ENCODE measurements at places on chromosomes 1 and 21. TPM values are rescaled to one million over a fixed set of nuclear protein-coding genes. Genes with fewer than 3 reads are reported as not detected.

- DNase-seq, result no peak
Measured at GRCh38 chr1:204854286-204854685, 16.4 kb upstream of the NFASC start.

DNA sequence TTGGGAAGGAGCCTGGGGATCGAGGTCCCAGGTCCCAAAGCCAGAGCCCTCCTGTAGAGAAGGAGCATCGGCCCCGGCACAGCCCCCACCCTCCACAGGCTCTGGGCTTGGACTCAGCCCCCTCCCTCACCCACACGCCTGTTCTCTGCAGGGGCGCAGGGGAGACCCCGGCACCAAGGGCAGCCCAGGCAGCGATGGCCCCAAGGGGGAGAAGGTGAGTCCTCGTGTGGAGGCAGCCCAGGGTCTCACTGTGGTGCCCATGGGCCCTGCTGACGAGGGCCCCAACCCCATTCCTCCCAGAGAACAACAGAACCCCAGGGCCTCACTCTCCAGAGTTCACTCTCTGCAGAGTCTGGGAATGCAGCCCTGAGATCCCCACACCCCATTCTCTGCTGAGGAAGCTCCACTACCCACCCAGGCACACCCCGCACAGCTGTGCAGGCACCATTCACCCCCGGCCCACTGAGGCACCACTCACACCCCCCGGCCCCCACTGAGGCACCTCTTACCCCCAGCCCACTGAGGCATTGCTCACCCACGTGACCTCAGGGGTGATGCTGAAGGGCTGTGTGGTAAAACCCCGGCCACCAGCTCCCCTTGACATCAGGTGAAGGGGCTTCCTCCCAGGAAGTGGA lies 21.8 kb downstream of the COL6A2 start:
- DNase-seq, result no peak

DNA sequence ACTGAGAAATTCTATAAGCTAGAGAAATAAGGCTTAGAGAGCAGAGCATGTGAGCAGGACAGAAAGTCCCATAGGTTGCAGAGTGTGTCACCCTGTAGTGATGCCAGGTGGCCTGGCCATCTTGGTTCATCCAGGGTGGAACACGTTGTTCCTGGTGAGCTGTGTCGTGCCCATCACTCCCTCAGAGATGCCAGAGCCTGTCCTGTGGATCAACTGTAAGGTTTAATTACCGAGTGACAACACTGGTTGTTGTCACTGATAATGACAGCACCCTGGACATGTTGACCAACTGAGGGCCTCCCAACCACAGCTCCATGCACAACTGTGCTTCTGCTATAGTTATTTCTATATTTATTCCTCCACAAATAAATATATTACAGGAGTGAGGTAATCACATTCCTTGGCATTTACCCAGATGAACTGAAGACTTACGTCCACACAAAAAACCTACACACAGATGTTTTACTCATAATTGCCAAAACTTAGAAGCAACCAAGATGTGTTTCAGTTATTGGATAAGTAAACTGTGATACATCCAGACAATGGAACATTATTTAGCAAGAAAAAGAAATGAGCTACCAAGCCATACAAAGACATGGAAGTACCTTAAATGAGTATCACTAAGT lies 6.2 kb downstream of the C1orf198 start:
- DNase-seq, result no peak

DNA sequence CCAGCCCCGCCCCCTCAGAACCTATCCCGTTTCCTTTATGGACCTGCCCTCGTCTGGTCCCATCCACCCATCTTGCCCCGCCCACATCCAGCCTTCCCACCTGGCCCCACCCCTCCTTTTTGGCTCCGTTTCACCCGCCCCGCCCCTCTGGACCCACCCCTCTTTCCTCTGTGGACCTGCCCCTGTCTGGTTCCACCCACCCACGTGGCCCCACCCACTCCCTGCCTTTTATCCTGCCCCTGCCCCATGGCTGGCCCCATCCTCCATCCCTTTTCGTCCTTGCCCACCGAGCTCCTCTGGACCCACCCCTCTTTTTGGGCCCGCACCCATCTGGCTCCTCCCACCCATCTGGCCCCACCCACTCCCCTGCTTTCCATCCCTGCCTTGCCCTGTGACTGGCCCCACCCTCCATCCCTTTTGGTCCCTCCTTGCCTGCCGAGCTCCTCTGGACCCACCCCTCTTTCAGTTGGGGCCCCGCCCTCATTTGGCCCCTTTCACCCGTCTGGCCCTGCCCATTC lies 177.3 kb downstream of the CAMTA1 start:
- DNase-seq, result peak; percentile 84

DNA sequence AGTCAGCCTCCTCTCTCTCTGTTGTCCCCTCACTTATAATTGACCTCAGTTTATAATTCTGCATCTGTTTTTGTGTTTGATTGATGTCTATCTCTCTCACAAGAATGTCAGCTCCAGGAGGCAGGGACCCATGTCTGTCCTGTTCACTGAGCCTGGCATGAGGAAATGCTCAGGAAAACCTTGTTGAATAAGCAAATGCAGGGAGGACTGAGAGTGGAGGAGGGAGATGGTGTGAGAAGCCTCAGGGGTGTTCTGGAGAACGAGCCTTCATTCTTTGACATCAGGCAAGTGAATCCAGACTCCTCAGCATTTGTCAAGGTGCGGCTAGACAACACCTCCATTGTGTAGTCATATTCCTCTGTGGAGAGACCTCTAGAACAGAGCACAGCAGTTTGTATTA lies 45.5 kb downstream of the MAN1C1 start:
- no peak for DNase-seq

Gene PFKFB2
- 22.9 TPM for total RNA-seq

DNA sequence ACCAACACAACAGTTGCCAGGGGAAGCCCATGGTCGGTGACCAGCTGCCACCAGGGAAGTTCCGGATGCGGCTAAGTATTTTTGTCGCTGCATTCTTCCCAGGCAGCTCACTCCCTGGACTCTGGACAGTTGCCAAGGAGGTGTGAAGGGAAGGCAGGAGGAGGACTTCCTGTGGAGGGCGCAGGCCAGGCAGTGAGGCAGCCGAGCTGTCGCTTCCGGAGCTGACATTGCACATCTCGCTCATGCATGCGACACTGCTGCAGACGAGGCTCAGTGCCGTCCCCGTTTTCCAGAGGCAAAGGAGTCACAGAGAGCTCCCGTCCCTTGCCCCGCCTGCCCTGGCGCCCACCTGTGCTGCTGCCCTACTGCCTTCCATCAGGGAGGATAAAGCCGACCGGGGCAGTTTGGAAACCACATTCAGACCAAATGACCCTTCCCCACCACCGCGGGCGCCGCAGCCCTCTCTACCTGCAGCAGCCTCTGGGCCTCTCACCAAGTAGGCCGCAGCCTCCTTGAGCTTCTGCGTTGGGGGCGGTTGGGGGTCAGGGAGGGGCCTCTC lies 81.4 kb downstream of the NENF start:
- peak; percentile 67 for DNase-seq

Gene SH3D21
- 4.3 TPM for total RNA-seq

DNA sequence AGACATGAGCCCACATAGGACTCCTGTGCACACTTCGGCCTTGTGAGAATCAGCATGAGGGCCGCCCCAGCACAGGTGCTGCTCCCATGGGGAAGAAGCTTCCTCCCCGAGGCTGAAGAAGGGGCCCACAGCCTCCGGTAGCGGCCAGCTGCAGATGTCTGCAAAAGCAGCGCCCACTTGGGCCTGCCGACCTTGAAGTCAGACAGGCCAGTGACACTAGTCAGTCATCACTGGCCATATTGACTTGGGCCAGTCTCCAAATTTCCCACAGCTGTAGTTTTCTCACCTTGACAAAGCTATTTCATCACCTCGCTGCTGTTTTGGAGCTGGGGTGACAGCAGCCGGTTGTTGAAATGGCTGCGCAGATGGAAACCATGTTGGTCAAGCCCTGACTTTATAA lies 83.0 kb downstream of the RIPK4 start:
- DNase-seq, result no peak

DNA sequence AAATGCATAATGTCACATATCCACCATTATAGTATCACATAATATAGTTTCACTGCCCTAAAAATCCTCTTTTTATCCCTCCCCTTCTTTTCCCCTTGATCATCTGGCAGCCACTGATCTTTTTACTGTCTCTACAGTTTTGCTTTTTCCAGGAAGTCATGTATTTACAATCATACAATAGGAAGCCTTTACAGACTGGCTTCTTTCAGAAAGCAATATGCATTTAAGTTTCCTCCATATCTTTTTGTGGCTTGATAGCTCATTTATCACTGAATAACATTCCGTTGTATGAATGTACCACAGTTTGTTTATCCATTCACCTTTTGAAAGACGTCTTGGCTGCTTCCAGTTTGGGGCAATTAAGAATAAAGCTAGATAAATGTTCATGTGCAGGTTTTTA lies 14.3 kb upstream of the WDTC1 start:
- no peak for DNase-seq

Gene CDC42BPA
- total RNA-seq, result 54.9 TPM

Gene RABGAP1L
- 32.2 TPM for total RNA-seq

Gene GPR37L1
- not detected for total RNA-seq

Gene IL10RB
- total RNA-seq, result 17.5 TPM

DNA sequence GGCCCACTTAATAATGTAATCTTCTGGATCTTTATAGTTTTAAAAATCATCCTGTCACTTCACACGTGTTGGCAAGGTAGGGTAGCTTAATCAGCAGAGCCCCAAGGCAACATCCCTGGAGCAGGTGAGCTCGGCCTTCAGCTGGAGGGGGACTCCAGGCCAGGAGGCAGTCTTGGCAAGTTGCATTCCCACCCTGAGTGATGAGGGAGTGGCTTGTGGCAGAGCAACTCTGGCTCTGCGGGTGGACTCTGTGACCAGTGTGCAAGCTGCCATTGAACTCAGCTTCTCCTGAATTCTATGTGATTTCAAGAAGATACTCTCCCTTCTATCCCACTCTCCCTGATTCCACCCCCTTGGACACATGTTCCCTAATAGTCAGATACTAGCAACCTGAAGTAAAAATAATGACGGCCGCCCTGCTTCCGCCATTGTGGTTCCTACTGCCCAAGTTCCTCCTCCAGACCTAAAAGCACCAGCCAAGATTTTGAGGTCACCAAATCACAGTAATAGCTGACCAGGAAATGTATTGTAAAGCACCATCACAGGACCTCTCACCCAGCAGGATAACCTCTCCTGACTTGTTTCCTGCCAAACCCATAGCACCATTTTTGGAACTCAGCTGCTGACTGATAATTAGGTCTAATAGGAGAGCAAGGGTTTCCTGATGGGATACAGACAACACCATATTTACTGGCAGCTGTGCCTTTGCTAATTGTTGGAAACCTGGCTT lies 11.5 kb upstream of the LYST start:
- DNase-seq, result no peak

DNA sequence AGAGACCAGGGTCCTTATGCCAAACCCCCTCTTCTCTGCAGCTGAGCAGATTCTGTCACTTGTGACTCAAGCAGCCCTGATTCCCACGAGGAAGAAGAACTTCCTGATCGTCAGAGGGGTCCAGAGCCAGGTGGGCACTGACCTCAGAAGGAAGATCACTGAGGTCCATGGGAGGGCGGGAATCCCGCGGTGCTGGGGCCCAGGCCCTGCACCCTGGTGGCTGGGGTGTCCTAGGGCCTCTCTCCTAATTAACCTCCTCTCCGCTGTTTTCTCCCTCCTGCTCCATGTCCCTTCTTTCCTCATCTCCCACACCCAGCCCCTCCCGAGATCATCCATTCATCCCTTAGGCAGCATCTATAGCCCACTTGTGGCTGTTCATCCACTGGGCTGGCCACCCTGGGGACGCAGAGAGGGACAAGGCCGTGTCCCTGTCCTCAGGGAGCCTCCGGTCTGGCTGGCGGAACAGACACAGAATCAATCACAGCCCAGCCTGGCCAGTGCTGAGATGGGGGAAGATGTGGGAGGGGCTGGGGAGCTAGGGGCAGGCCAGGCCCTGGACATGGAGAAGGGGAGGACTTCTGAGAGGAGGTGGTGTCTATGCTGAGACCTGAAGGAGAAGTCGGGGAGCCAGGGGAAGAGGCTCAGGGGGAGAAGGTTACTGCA lies 638.3 kb downstream of the MATN1 start:
- DNase-seq, result no peak

DNA sequence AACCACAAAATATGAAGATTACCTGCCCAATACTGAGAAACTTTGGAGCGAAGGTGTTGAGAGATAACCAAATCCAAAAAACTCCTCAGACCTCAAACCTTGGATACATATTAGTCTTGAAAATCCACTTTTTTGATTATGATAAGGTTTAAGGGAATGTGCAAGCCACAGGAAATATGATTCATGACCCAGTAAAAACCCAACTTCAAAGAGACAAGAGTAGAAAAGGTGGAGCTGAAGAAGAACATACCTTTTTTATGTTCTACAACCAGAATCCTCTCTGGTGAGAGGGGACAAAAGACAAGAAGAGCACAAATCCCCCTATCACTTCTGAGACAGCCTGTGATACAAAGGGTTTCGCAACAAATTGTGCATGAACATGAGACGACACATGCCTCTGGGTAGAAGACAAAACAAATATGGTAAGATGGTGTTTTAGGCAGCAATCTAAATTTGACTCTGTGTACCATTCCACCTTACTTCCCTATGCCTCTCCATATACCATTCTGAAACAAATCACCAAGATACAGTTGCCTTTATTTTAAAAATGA lies 37.3 kb downstream of the COL24A1 start:
- no peak for DNase-seq

- no peak for DNase-seq
Measured at GRCh38 chr1:164787834-164788231, 228.8 kb downstream of the PBX1 start.

- no peak for DNase-seq
Measured at GRCh38 chr1:1752190-1752589, 26.1 kb downstream of the NADK start.

Gene PTGER3
- total RNA-seq, result 33.3 TPM

GRCh38 chr1:6967431-6968111 lies 182.3 kb downstream of the CAMTA1 start:
- DNase-seq, result no peak

Gene S100A1
- 12.7 TPM for total RNA-seq

- DNase-seq, result peak; percentile 43
Measured at GRCh38 chr1:212062832-212063438, 27.4 kb downstream of the DTL start.

Gene LCE2A
- not detected for total RNA-seq

Gene S100A7
- total RNA-seq, result not detected

Gene PRDM16
- total RNA-seq, result 0.27 TPM

Gene LAX1
- total RNA-seq, result not detected

GRCh38 chr1:147753081-147753480 lies 7.3 kb downstream of the GJA5 start:
- DNase-seq, result no peak

DNA sequence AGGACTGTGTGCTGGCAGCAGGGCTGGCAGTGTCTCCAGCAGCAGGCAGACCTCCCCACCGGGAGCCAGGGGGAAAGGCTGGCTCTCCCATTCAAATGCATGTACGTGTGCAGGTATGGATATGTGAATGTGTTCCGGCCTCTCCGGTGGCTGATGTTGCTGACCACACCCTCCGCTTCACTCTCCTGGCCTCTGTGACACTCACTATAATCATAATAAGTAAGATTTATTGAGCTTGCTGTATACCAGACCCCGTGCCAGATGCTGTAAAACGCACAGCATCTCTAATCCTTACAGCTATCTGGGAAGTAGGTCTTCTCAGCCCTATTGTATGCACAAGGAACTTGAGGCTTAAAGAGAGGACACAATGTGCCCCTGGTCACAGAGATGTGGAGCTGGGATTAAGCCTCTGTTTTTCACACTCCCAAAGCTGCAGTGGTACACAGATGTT lies 20.5 kb upstream of the ARTN start:
- no peak for DNase-seq

GRCh38 chr1:61213245-61214011 lies 131.1 kb downstream of the NFIA start:
- no peak for DNase-seq
